ENCODE measurements at places on chromosomes 1 and 21. TPM values are rescaled to one million over a fixed set of nuclear protein-coding genes. Genes with fewer than 3 reads are reported as not detected.

The DFFA gene
- total RNA-seq, result 54.0 TPM

DNA sequence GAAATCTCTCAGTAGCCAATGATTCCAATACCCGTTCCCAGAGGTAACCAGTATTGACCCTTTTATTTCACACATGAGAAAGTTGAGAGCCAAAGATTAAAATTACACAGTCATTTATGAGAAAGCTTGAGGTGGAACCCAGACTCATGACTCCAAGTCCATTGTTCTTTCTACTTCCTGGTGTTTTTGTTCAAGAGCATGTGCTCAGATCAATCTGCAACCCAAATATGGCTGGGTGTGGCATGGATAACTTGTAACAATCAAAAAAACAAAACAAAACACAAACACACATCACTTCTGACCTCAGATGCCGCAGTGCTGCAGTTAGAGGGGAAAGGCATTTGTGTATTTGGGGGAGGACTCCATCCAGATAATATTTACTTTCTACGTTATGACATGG lies 18.7 kb upstream of the ABCD3 start:
- H3K36me3 ChIP-seq, result no peaks in the 10 kb centered on the region
- no peaks in the 10 kb centered on the region for H3K27me3 ChIP-seq
- no peak overlapping the region for H3K27ac ChIP-seq
- H3K4me1 ChIP-seq, result peaks cover 8% of the 10 kb centered on the region

DNA sequence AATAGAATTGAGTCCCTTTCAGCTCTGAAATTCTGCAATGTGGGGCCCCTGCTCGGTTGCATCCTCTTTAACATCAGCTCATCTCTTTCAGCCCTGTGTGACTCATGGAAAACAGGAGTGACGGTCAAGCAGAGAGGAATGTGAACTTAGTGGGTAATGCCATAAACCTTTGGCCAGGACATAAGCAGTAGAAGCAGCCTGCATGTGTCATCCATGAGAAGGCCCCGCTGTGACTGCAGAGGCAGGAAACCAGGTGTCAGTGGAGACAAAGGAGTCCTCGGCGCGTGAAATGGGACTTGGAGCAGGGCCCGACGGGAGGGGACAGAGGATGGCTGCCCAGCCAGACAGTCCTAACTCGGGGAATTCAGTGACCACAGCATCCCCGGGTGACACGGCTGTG lies 21.1 kb upstream of the EPHB2 start:
- no peaks in the 10 kb centered on the region for H3K36me3 ChIP-seq
- H3K4me3 ChIP-seq, result no peak overlapping the region
- no peak overlapping the region for H3K27ac ChIP-seq
- H3K27me3 ChIP-seq, result peaks cover 3% of the 10 kb centered on the region

DNA sequence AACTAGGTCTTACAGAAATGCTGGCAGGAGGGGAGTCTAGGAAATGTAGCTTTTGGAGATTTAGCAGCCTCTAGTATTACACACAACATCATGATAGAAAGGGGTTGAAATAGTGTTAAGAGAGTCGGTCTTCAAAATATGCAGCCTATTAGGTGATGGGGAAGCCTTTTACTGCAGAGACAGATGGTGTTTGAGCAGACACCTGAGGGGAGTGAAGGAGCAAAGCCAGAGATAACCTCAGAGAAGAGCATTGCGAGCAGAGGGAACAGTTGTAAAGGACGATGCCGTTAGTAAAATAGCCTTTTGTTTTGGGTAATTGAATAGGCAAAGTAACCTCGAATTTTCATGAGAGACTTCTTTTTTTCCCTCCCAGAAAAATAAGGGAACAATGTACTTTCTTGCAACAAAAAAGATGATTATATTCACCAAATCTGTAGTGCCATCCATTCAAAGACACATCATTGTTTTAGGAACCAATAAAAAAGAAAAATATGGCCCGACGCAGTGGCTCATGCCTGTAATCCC lies 66.3 kb upstream of the KIF1B start:
- no peak overlapping the region for H3K27ac ChIP-seq
- peaks cover 4% of the 10 kb centered on the region for H3K4me1 ChIP-seq
- DNase-seq, result no peak
- no peaks in the 10 kb centered on the region for H3K27me3 ChIP-seq
- H3K36me3 ChIP-seq, result peaks cover 8% of the 10 kb centered on the region
- no peak overlapping the region for H3K4me3 ChIP-seq

All from neural crest cell (in vitro differentiated cells).